ENCODE measurements at places on chromosomes 6 and 20. TPM values are rescaled to one million over a fixed set of nuclear protein-coding genes. Genes with fewer than 3 reads are reported as not detected.

- no peak for DNase-seq
These were observed 186.4 kb upstream of the MMS22L start for GRCh38 chr6:97469451-97469850.

Gene SPAG4
- polyA plus RNA-seq: 1.9 TPM

GRCh38 chr6:92109256-92109655 is 1310.1 kb downstream of the EPHA7 start:
- no peak for DNase-seq

Gene CAP2
- 214 TPM for polyA plus RNA-seq

- DNase-seq: peak; percentile 20
These were observed 1.1 kb upstream of the AFDN start for GRCh38 chr6:167825332-167826229.

Gene CEP85L
- polyA plus RNA-seq: 17.3 TPM

GRCh38 chr20:7333841-7334240 is 566.4 kb downstream of the BMP2 start:
- DNase-seq: no peak
